ENCODE measurements at places on chromosomes 6 and 20.

GRCh38 chr6:38346291-38347079, 293.2 kb downstream of the BTBD9 start:
- no peaks in the 10 kb centered on the region for H3K27me3 ChIP-seq
- DNase-seq, result no peak
- H3K36me3 ChIP-seq, result peaks cover 31% of the 10 kb centered on the region
- H3K4me3 ChIP-seq, result no peak overlapping the region
- peaks cover 12% of the 10 kb centered on the region for H3K4me1 ChIP-seq

DNA sequence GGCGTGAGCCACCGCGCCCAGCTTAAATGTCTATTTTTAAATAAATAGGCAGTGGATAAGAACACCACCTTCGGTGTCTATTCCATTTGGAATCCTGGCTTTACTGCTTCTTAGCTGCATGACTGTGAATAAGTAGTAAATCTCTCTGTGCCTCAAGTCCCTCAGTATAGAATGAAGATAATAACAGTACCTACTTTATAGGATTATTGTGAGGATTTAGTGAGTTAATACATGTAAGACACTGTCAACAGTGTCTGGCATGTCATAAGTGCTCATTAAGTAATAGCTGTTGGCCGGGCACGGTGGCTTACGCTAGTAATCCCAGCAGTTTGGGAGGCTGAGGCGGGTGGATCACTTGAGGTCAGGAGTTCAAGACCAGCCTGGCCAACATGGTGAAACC, 10.1 kb downstream of the TPX2 start:
- H3K36me3 ChIP-seq, result no peaks in the 10 kb centered on the region
- no peak overlapping the region for H3K27ac ChIP-seq
- no peak for DNase-seq
- no peaks in the 10 kb centered on the region for H3K4me1 ChIP-seq

- H3K27ac ChIP-seq, result peak overlapping the region; percentile 84
- H3K36me3 ChIP-seq, result peaks cover 10% of the 10 kb centered on the region
- no peak for DNase-seq
Observed at GRCh38 chr6:169589699-169590257, 112.1 kb downstream of the WDR27 start.

DNA sequence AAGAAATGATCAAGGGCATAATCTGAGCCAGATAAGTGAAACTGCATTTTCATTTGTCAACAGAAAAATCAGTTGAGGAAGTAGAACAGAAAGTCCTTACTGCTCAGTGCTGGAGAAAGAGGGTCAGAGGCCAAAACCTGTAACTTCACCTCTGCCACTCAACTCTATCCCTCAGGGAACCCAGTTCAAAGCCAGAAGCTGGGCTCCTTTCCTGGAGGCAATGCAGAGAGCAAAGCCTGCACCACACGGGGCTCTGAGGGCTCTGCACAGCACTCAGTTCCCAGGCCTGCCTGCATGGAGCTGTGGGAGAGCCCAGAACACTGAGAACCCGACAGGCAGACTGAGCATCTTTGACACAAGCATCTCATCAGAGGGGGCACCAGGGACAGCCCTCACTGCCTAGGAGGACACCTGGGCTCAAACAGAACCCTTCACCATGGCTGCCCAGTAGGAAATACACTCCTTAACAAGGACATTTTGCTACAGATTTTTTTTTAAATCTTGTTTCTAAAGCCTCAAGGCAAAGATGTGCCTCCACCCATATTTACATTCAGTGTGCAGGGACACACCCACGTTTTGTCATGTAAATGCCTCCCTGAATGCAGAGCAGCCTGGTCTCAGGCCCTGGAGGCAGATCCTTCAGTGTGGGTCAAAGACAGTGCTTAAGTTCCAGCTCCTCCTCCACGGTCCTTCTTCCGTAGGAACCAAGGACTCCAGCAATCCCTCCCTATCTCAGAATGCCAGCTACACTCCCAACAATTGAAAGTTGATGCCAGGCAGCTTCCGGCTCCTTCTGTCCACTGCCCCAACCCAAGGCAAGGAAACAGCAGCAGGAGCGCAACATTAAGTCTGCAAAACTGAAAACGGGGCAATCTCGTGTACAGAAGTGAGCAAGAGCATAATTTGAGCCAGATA, 6.6 kb downstream of the RNASET2 start:
- H3K36me3 ChIP-seq, result peaks cover 22% of the 10 kb centered on the region
- H3K27ac ChIP-seq, result peak overlapping the region; percentile 80
- no peaks in the 10 kb centered on the region for H3K27me3 ChIP-seq
- no peak for DNase-seq
- no peak overlapping the region for H3K4me3 ChIP-seq

DNA sequence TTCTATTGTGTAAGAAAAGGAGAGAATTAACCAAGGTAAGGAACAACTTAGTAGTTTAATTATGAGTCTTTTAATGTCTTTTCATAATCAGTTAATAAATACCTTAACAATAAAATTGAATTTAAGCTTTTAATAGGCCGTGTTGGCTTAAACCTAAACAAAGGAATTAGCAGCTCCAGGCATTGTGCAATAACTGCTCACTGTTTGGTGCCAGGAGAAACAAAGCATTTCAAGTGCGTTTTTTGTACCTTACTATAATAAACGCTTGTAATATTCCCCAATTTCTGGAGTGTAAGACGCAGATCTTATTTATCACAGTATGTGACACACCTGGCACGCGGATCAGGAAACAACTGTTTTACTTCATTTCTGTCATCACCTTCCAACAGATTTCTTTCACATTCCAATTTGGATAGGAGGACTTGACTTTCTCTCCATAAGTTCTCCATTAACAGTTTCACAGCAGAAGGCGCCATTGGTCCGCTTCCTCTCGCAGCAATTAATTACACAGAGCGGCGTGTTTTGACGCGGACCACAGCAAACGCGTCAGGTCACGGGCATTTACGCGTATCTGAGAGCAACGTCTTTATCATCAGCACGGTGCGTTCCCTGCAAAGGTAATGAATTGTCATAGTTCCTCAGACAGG, 335.8 kb upstream of the NT5E start:
- H3K36me3 ChIP-seq, result no peaks in the 10 kb centered on the region
- no peak overlapping the region for H3K4me3 ChIP-seq
- H3K27ac ChIP-seq, result no peak overlapping the region
- DNase-seq, result no peak

DNA sequence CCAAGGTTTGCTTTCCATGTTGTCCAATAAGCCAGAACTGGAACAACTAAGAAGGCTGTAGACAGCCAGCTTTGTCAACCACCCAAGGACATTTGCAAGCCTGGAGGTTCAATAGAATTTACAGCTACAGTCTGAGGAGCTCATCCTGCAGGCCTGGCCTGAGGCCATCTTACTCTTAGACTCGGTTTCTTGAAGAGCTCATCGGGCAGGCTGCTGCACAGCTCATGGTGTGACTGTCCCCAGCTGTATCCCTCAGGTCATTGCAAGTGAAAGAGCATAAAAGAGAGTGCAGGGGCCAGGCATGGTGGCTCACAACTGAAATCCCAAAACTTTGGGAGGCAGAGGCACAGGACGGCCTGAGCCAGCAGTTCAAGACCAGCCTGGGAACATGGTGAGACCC, 96.9 kb upstream of the FOXQ1 start:
- DNase-seq, result no peak
- no peak overlapping the region for H3K27ac ChIP-seq
- H3K36me3 ChIP-seq, result no peaks in the 10 kb centered on the region
- H3K4me1 ChIP-seq, result no peaks in the 10 kb centered on the region

- H3K27ac ChIP-seq, result no peak overlapping the region
- no peak for DNase-seq
- H3K27me3 ChIP-seq, result no peaks in the 10 kb centered on the region
- H3K4me3 ChIP-seq, result no peak overlapping the region
- H3K36me3 ChIP-seq, result no peaks in the 10 kb centered on the region
Observed at GRCh38 chr6:92559003-92559402, 860.4 kb downstream of the EPHA7 start.

- no peak overlapping the region for H3K4me3 ChIP-seq
- DNase-seq, result no peak
- no peaks in the 10 kb centered on the region for H3K4me1 ChIP-seq
Observed at GRCh38 chr6:21264288-21265033, 329.1 kb upstream of the SOX4 start.

DNA sequence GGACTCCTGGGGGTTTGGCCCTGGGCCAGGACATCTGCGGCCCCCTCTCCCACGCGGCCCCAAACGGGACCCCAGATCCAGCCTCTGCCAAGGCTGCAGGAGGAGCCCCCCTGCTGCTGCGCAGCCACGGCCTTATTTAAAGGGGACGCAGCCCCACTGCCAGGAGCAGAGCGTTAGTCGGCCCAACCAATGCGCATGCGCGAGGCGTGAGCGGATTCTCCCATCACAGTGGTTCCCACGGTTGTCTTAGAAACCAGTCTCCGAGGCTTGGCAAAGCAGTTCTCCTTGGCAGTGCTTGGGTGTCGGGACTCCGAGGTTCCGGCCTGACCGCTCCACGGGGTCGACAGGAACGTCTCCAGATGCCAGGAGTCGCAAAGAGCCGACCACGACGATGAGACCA, 288.3 kb upstream of the ZNF337 start:
- H3K4me1 ChIP-seq, result peaks cover 49% of the 10 kb centered on the region
- H3K36me3 ChIP-seq, result no peaks in the 10 kb centered on the region
- no peaks in the 10 kb centered on the region for H3K27me3 ChIP-seq
- H3K27ac ChIP-seq, result peak overlapping the region; percentile 41
- DNase-seq, result peak; percentile 20

GRCh38 chr6:36455486-36456027, 12.8 kb downstream of the KCTD20 start:
- no peak overlapping the region for H3K27ac ChIP-seq
- H3K4me3 ChIP-seq, result no peak overlapping the region
- DNase-seq, result no peak
- peaks cover 46% of the 10 kb centered on the region for H3K4me1 ChIP-seq

DNA sequence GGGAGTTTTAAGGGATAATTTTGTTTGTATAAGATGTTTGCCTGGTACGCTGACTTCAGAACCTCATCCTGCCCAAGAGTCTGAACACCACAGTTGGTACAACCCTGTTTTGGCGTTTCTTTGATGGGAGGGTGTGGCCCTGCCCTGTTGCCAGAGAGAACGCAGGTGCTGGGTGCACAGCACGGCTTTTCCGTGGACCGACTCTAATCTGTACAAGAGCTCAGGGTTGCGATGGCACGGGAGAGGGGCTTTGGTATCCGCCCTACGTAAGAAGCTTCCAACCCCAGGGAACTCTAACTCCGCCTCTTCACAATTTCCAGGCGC, 1.3 kb downstream of the CYP24A1 start:
- H3K27ac ChIP-seq, result no peak overlapping the region
- peak overlapping the region; percentile 54 for H3K4me3 ChIP-seq
- H3K27me3 ChIP-seq, result peaks cover 81% of the 10 kb centered on the region
- DNase-seq, result no peak

DNA sequence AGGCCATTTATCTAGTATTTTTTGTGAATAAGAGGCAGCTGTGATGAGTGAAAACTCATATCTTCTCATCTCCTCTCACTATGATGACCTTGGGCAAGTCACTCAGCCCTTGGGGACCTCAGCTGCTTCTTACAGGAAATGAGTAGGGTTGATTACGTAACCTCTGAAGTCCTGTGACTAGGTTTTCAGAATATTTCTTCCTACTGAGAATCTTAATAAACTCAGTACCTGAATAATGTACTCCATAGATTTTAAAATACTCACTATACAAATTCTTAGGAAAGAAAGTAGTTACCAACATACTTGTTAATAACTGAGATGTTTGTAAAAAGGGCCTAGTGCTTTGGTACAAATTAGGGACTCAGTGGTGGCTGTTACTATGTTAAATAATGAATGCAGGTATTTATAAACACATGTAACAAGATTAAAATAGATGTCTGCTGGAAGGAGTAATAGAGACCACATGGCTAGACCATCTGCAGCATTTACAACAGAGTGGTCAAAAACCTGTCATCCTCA, 60.9 kb downstream of the RPRD1B start:
- no peak overlapping the region for H3K4me3 ChIP-seq
- no peaks in the 10 kb centered on the region for H3K27me3 ChIP-seq
- H3K4me1 ChIP-seq, result peaks cover 5% of the 10 kb centered on the region
- peaks cover 32% of the 10 kb centered on the region for H3K36me3 ChIP-seq
- H3K27ac ChIP-seq, result peak overlapping the region; percentile 75

GRCh38 chr6:118506071-118506638, 41.9 kb upstream of the PLN start:
- DNase-seq, result no peak
- H3K4me3 ChIP-seq, result no peak overlapping the region
- peaks cover 13% of the 10 kb centered on the region for H3K4me1 ChIP-seq

DNA sequence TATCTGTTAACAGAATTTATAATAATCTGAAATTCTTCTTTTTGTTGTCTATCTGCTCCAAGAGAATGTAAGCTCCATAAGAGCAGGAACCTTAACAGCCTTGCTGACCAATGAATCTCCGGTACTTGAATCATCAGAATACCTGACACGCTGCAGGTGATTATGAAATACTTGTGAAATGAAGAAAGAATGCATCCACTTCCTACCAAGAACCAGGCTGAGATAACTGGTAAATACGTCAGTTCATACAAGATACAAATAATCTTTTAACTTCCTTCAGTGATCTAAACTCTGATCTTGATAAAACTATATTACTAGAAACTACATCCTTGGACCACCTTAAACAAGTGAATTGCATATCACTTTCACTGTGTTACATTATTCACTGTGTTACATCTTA, 116.2 kb downstream of the MAP3K5 start:
- H3K27ac ChIP-seq, result no peak overlapping the region
- peaks cover 24% of the 10 kb centered on the region for H3K36me3 ChIP-seq
- DNase-seq, result no peak

DNA sequence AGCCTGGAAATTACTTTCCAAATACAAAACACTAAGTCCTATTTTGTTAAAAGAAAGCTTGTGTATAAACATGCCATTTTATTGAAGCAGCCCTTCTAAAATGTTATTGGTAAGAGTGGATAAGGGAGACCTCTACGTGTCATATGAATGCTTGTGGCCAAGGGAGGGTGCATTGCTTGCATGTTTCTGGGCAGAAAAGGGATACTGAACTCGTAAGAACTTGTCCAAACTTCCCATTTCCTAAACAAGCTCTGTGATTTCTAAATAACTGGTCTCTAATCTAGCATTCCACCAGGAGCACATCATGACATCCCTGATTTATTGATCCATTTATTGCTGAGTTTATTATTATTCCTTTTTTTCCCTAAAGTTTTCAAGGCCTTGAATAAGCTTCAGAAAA, 474.1 kb downstream of the CD109 start:
- H3K27me3 ChIP-seq, result no peaks in the 10 kb centered on the region
- no peak overlapping the region for H3K4me3 ChIP-seq
- H3K36me3 ChIP-seq, result no peaks in the 10 kb centered on the region
